ENCODE measurements at places on chromosomes 3 and 15.

DNA sequence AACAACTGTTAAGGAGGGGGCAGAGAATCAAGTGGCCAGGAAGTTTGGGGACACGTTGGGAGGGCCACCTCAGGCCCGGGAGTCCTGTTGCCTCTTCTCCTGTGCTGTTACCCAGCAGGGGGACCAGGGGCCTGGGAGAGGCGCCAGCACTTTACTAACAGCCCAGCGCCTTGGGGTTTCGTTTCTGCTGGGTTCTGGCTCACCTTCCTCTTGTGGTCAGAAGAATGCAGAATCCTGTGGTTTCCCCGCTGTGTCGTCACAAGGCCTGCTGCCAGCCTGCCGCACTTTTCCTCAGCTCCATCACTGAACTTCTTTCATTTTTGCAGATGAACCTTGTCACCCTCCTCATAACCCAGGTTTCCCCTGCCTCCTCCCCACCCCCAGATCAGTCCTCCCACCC lies 67.7 kb downstream of the SLC30A4 start:
- DNase-seq: peak; percentile 34

DNA sequence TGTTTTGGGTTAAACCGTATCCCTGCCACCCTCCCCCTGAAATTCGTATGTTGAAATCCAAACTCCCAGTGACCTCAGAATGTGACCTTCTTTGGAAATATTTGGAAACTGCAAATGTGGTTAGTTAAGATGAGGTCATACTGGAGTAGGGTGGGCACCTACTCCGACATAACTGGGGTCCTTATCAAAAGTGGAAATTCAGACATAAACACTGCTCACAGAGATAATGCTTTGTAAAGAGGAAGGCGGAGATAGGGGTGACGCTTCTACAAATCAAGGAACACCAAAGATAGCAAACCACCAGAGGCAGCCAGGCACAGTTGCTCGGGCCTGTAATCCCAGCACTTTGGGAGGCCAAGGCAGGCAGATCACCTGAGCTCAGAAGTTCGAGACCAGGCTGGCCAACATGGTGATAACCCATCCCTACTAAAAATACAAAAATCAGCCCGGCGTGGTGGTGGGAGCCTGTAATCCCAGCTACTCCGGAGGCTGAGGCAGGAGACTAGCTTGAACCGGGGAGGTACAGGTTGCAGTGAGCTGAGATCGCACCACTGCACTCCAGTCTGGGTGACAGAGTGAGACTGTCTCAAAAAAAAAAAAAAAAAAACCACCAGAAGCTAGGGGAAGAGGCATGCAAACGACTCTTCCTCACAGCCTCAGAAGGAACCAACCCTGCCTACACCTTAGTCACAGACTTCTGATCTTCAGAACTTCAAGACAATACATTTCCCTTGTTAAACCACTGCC lies 51.1 kb upstream of the CHD2 start:
- DNase-seq: no peak

GRCh38 chr3:174619239-174619638 lies 239.9 kb upstream of the NAALADL2 start:
- DNase-seq: no peak

DNA sequence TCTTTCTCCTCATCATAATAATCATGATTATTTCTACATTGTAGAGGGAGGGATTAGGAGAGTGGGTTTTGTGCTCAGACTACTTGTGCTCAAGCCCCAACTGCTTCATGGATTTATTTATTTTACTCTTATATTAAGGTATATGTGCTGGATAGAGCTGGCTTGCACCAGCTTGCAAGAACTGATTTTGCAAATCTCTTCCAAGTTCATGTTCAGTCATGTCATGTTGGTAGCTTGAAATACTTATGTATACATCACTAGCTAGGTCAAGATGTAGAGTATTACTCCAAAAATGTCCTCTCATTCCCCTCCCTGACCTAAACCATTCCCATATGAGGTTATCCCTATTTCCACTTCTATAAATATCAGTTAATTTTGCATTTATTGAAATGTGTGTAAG lies 293.9 kb upstream of the RBMS3 start:
- DNase-seq: no peak

DNA sequence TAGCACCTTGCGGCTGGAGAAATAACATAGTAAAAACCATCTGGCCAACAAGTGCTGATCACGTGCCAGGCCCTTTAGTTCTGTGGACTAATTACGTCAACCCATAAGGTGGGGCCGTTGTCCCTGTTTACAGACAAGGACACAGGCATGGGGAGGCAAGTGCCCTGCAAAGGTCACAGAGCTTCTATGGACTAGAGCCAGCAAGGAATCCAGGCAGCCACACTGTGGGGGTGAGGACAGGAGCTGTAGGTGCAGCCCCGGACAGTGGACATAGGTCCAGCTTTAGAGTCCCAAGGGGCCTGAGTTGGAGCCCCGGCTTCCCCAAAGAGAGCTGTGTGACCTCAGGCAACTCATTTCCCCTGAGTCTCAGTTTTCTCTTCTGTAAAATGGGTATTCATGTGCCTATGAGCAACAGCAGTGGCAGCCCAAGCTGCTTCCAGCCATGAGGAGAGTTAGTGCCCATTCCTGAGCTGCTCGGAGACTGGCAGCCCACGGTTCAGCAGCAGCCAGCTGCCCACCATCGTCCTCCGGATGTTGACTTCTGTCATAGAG lies 13.9 kb downstream of the CHST13 start:
- DNase-seq: no peak

DNA sequence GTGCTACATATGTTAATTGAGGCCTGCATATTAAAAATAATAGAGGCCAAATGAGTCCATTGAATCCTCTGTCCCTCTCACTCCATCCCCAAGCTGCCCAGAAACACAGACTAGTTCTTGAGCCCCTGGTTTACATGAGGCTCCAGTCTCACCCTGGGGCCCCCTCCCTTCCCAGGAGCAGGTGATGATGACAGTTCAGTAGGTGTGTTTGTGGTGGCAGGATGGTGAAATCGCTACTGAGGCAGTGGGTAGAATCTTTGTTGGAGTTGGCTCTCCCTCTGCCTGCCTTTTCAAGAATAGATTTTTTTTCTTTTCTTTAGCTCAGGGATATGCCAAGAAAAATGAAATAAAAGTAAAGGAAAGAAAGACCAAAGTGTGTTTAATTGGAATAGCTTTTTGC lies 288.7 kb downstream of the EPHB1 start:
- DNase-seq: no peak

- DNase-seq: no peak
Measured at GRCh38 chr15:77480859-77481633, 60.4 kb downstream of the HMG20A start.

GRCh38 chr3:159775372-159775961 lies 213.2 kb upstream of the IL12A start:
- no peak for DNase-seq

DNA sequence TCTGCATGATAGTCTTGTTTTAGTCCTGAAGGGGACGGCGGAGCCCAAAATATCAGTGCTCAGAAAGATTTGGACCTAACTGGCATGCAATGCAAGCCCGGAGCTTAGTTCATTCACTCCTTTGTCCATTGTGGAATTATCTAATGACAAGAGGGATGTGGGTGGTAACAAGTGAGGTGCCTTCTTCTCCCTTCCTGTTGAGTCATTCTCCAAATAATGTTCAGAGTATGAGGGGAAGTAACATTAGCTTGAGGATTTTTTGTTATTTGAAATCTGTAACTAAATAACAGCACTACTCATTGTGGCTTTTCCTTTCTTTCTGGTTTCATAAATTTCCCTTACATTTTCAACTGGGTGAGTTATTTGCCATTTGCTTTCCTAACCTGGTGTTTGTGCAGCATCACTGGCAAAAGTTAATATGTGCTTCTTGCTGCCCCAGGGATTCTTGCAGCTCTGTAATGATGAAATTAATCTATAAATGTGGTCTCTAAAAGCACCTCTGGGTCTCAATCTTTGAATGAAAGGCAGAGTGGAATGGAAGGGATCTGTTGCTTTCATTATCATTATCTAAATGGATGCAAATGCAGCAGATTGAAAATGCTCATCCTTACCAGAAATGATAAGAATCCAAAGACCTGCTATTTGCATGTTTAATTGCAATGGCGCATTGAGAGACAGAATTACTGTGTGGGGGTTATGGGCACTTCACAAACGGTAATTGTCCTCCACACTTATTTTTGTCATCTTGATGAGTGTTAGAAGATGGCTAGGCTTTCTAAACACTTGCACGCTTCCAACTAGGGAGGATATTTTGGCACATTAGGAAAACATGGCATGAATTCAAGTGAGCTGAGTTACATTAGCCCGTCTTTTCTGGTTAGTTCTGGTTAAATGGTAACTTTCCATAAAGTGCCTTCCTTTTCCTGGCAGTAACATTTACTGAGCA lies 89.9 kb upstream of the MITF start:
- DNase-seq: no peak

GRCh38 chr3:189659571-189659970 lies 28.4 kb downstream of the TP63 start:
- DNase-seq: no peak
